ENCODE measurements at places on chromosomes 1 and 21. TPM values are rescaled to one million over a fixed set of nuclear protein-coding genes. Genes with fewer than 3 reads are reported as not detected.

The ITGB2 gene
- total RNA-seq: 61.0 TPM

The CELA3B gene
- total RNA-seq: not detected

The NUF2 gene
- 1.5 TPM for total RNA-seq

The INSRR gene
- not detected for total RNA-seq

The TINAGL1 gene
- 13.5 TPM for total RNA-seq

The COL11A1 gene
- 19.7 TPM for total RNA-seq

- no peak for DNase-seq
Measured at GRCh38 chr1:30342535-30343141, 380.7 kb downstream of the MATN1 start.

GRCh38 chr1:155062702-155063411 lies 683 bp upstream of the EFNA4 start:
- DNase-seq: no peak

DNA sequence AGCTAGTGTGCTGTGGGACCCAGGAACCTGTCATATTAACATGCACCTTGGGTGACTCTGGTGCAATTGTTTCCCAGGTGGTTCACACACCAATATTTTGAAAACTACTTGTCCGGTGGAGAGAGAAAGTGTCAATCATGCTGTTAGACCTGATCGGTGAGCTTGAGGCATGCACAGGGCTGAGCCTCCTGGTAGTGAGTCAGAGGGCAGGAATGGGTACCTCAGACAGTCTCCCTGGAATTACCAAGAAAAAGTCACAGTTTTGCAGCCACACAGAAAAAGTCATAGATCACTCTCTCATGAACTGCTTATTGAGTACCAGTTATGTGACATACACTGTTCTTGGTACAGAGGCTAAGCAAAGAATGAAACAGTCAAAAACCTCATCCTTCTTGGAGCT lies 140.1 kb upstream of the NFIA start:
- no peak for DNase-seq

- DNase-seq: no peak
Measured at GRCh38 chr1:10909697-10910680, 102.5 kb upstream of the TARDBP start.

DNA sequence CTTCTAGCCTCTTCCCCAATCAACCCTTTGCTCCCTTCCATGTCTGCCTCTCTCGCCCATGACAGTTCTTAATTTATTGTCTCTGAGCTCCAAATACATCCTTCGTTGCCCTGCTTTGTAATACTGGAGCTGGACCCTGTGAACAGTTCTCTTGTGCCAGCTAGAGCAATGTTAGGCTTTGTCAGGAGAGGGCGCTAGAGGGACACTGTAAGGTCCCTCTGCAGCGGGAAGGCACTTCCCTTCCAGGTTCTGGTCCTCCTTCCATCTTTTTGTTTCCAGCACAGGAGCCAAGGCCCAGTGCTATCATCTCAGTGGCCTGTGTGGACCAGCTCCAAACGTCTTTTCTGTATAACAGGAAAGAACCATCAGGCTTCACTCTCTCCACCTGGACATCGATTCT lies 95.9 kb downstream of the PTPRU start:
- DNase-seq: no peak

DNA sequence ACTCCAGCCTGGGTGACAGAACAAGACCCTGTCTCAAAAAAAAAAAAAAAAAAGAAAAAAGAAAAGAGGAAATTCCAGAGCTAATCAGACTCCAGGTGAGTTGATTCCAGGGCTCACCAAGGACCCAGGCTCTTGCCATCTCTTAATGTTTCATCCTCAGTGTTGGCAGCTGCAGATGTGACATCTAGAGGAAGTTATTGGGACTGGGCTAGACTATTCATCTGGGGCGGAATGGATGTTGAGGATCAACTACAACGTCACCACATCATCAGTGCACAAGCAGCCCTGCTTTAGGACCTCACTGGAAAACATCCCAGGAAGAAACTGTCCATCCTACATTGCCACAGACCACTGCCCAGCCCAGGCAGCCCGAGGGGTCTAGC lies 28.6 kb upstream of the PARP1 start:
- no peak for DNase-seq

DNA sequence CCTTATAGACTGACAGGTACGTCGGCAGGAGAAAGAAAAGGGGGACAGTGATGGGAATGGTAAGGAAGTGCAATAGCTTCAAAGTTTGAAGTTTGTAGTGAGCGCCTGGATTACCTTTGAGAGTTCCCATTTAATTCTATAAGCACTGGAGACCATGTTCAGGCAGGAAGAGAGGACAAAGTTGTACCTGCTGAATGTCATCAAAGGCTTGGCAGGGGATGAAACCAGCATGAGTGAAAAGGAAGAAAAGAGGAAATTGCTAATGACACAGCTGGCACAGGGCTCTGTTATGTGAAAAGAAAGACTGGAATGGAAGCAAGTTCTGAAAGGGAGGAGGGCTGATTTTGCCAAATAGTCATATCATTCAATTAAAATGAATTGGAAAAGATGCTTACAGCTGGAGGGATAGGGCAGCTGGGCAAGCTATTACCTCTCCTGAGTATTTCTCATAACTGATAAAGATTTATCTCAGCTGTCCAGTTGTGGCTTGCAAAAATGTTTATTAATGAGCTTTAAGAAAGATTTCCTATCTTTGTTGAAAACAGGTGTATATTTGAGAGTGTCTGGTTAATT lies 109.2 kb downstream of the HMCN1 start:
- DNase-seq: no peak

GRCh38 chr1:38210021-38210894 lies 163.7 kb upstream of the POU3F1 start:
- no peak for DNase-seq

GRCh38 chr1:11729498-11730428 lies 6.2 kb upstream of the AGTRAP start:
- DNase-seq: no peak

- no peak for DNase-seq
Measured at GRCh38 chr1:1112237-1112985, 3.5 kb downstream of the C1orf159 start.

- no peak for DNase-seq
Measured at GRCh38 chr21:35475762-35476161, 426.7 kb upstream of the RUNX1 start.

DNA sequence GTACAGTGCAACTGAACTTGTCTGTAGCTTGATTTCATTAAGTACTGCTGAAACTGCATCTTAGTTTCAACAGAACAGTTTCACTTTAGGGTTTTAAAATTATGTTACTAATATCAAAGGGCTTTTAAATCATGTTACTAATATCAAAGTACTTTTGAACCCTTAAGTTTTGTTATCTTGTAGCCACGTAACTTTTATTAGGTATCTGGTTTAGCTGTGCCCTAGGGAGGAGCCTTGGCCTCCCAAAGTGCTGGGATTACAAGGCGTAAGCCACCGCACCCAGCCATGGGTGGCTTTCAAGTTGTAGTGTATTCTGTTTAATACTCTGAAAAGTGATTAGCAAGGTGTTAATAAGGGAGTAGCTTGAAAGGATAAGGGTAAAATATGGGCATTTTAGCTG lies 2.0 kb downstream of the KDM4A start:
- no peak for DNase-seq

DNA sequence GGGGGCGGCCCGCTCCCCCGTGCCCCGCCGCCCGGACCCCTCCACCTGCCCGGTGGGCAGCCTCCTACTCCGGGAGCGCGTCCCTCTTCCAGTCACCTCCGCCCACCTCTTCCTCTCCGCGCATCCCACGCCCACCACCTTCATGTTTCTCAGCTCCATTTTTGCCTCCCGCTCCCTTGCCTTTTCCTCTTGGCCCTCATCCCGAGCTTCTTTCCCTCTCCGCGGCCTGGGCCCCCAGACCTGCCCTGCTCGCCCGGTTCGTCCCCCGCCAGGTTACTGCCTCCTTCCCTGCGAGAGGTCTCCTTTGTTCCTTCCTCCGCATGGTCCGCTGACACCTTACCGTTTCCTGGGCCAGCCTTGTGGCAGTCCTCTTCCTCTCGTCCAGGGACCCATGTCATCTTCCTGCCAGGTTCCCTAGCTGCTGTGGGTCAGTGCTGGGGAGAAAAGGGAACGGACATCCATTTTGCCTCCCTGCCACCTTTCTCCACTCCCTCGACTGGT lies 563 bp downstream of the QSOX1 start:
- DNase-seq: no peak

- DNase-seq: no peak
Measured at GRCh38 chr1:155004352-155005075, 1.9 kb downstream of the ZBTB7B start.

DNA sequence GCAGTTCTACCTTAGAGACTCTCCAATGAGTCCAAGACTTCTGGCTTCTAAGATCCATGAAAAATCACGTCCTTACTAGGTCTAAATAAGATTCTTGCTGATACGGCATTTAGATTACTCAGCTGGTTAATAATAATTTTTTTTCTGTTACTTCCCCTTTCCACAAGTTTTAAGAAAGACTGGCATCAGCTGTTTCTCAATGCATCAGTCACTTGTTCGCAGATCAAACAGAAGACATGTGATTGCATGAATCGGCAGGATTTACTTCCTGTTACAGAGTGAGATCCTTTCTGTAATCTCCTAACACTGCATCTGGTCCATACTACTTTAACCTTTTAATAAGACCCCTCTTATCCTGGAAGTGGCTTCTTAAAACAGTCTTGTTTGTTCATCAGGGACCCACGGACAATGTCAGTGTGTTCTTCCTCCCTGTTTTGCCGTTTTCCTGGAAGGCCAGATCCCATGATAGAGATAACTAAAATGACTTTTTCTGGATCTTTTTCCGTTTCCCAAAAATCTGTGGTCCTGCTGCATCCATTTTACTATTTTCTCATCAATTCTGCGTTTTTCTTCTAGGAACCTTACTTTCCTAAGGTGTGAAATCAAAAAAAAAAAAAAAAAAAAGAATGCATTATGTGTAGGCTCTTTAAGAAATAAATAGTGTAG lies 6.1 kb downstream of the NPL start:
- DNase-seq: no peak

DNA sequence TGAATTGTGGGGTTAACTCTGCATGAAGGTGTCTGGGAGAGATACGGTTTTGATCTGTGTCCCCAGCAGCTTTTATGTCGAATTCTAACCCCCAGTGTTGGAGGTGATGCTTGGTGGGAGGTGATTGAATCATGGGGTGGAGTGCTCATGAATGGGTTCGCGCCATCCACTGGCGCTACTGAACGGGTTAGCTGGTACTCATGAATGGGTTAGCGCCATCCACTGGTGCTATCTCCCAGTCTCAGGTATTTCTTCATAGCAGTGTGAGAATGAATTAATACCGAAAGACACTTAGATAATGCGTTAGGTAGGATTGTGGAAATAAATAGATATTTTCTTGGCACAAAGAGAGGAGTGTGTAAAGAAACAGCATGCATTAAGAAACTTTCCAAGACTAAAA lies 32.9 kb upstream of the CLDN8 start:
- no peak for DNase-seq

DNA sequence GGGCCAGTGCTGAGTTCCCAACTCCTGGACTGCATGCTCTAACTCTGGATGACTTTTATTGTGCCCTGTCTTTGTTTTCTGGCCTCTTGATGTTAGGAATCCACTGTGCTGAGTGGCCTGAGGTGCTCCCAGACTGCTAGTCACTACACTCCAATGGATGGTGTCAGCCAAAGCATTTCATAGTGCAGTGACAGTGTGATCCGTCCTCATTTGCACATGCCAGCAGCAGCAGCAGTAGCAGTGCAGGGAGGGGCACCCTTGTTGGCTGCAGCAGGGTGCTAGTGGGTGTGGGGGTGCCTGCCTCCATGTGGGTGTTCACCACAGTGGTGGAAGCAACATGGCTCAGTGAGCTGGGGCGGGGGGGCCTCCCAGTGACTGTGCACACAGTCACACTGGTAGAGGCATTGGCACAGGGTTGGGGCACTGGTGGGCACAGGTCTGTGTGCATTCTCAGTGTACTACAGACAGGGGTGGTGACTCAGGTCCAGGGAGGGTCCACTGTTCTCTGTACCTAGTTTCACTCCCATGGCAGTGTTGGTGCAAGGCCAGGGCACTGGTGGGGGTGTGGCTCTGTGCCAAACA lies 214.0 kb downstream of the ZC3H11B start:
- DNase-seq: no peak

DNA sequence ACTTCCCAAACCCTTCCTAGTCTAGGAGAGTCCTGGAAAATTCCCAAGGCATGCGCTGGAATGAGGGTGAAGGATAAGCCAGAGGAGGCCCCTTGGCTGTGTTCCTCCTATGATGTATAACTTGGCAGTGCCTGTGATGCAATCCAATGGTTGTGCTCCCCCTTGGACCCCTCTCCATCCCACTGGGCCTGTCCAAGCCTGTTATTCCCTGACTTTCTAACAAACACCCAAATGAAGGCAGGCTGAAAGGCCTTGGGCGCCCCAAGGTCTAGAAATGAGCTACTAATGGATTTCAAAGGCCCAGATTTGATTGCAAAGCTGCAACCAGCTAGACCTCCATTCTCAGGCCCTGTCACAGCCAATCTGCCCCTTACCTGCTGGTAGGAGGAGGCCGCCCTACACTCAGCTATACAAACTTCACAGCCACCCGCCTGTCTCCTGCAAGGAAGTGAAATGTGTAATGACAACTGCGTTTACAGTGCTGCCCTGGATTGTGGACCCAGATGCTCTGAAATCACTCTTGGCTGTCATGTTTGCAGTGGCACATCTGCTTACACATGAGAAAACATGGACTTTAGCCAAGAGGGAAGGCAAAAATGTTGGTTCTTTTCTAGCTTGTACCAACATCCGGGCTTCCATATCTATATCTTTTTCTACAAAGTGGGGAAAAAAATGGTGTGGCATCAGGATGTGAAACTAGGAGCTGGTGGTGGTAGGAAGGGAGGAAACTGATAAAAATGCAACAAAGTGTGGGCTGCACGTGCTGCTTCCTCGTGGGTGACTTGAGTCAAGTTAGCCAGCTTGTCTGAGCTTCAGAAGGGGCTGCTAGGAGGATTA lies 130.4 kb downstream of the TRABD2B start:
- no peak for DNase-seq

Data from dorsolateral prefrontal cortex (tissue), 122 donors.